ENCODE measurements at places on chromosomes 7 and 10.

- DNase-seq, result no peak
Observed at GRCh38 chr10:133411523-133412380, 12.7 kb downstream of the SPRN start.

DNA sequence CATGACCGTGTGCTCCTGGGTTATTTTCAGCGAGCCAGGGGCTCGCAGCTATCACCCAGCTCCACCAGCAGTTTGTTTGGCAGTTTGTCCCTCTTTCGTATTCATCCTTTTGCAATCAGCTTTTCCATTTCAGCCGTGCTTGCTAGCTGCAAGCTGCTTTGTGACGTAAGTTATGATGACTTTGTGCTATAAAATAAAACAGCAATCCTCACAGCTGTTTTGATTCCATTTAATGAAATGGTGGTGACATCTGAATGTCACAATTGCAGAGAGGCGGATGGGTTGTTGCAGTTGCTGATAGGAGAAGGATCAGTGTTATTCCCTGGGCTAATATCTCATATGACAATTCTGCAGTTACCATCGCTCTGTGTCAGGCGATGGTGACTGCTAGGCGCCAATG, 251.7 kb downstream of the SNX10 start:
- no peak for DNase-seq

- DNase-seq, result peak; percentile 84
Observed at GRCh38 chr7:17142831-17143541, 155.5 kb upstream of the AHR start.

DNA sequence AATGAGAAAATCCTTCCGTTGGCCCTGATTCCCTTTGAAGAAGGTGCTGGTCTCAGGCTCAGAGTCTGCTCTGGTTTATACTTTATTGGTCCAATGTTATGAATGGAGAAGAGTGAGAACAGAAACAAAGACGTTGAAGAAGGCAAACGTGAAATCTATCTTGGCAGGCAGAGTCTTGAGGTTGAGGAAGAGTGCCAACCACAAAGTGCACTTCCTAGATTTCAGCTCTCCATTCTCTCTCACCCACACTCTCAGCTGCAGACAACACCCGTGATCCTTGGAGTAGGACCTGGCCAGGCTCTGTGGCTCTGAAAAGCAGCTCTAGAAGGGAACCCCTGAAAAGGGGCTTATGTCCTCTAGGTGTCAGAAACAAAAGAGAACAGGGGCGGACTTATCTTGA, 128.9 kb upstream of the PLXNA4 start:
- no peak for DNase-seq

DNA sequence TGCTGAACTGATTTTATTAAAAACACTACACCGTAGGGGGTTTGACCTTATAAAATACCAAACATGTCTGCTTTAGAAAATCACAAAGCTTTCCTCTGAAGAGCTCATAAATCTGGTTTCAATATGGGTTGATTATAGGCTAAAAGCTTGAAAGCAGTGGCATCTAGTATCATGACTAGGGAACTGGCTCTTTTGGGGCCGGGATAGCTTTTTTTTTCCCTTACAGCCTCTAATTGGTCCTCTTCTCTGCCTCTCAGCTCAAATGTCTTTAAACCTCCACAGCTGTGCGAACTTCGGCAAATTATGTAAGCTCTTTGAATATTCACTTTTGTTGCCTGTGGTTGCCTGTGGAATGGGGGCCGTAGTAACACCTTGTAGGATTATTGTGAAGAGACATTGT, 8.4 kb downstream of the BAMBI start:
- DNase-seq, result no peak

DNA sequence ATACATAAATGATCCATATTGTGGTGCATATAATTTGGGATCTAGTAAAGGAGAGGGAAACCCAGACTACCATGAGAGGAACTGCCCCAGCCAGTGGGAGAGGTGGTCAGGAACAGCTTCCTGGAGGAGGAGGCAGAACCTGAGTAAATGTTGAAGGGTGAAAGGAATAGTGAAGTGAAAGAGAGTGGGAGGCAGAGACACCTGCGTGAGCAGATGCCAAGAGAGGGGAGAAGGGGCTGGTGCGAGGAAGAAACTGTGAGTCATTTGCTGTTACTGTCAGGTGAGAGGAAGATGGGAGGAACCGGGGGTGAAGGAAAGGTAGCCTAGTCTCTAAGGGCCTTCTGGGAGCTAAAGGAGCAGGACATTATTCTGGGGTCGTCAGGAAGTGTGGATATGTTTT, 294.8 kb downstream of the GRID1 start:
- DNase-seq, result no peak

GRCh38 chr7:121796936-121797656, 75.9 kb upstream of the PTPRZ1 start:
- no peak for DNase-seq

DNA sequence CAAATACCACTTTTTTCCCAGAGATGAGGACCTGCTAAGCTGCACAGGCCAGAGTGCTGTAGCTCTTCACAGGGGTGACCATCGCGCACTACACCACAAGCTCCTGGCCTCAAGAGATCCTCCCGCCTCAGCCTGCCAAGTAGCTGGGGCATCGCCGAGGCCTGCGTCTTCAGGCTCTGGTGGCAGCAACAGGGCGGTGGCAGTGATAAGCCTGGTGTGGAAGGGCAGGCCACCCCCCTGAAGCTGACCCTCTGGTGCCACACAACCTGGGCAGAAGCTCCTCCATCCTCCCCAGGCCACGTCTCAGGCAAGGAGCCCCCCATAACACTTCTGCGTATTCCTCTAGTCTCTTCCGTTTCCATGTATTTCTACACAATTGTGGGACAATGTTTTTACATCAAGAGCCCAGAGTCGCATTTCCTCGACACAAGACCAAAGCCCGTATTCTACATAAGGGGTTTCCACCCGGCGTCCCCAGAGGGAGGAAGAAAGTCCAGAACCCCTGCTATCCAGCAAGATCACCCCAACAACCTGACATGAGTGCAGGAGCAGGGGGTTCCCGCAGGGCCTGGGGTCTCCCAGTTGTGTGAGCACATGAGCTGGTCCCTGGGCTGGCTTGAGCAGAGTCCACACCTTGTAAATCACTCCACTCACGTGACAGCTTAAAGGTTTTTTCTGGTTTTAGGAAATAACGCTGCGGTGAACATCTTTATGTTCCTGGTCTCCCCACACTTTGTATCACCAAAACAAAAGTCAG, 37.6 kb upstream of the NCAPG2 start:
- DNase-seq, result no peak

DNA sequence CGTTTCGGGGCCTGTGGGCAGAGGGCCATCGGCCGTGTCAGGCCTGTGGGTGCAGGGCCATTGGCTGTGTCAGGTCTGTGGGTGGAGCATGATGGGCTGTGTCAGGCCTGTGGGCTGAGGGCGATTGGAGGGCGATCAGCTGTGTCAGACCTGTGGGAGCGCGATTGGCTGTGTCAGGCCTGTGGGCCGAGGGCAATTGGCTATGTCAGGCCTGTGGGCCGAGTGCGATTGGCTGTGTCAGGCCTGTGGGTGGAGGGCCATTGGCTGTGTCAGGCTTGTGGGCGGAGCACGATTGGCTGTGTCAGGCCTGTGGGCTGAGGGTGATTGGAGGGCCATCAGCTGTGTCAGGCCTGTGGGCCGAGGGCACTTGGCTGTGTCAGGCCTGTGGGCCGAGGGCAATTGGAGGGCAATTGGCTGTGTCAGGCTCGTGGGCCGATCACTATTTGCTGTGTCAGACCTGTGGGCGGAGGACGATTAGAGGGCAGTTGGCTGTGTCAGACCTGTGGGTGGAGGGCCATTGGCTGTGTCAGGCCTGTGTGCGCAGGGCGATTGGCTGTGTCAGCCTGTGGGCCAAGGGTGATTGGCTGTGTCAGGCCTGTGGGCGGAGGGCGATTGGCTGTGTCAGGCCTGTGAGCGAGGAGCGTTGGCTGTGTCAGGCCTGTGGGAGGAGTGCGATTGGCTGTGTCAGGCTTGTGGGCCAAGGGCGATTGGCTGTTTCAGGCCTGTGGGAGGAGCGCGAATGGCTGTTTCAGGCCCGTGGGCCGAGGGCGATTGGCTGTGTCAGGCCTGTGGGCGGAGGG, 54.1 kb downstream of the DYNC2I1 start:
- DNase-seq, result no peak

DNA sequence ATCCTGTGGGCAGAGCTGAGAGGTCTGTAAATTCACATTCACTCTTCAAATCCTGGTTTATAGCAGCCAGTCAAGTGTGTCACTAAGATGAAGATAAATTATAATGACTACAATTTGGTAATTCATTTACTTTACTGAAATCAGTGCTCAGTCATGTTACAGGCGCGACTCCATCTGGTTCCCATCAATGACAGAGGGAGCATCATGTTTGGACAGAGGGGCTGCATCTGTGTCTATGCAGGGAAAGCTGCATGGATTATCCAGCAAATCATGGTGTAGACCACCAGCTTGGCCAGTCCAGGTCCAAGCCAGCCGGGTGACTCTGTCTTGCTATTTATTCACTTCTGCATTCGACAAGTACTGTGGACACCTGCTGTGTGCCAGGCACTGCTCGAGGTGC, 214.1 kb upstream of the ZNF32 start:
- DNase-seq, result no peak

- no peak for DNase-seq
Observed at GRCh38 chr7:95865716-95866371, 93.5 kb downstream of the DYNC1I1 start.

GRCh38 chr7:159000859-159001435, 143.7 kb downstream of the VIPR2 start:
- no peak for DNase-seq

- DNase-seq, result no peak
Observed at GRCh38 chr7:73509463-73509862, 12.6 kb downstream of the BAZ1B start.

DNA sequence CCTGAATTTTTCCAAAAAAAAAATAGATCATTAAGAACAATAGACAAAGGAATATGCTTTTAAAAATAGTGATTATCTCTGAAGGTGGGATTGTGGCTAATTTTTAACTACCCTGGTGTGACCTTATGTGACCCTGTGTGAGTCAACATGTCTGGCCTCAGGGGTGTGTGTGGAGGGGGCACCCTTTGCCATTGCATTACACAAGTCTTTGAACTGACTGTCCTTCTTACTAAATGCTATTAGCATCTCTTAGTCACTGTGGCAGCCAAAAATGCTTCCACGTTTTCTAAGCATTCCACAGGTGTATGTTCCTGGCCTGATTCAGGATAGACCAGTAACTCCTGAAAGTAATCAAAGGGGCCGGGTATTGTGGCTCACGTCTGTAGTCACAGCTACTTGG, 175.4 kb downstream of the MGMT start:
- no peak for DNase-seq

Data from suppressor macrophage treated with lipopolysaccharide for 4 hours (primary cell).